NK-92 treated with Interleukin-12 subunit alpha and Interleukin-12 subunit beta, amount 100 ng/mL, for 24 hours (cell line): ENCODE measurements at places on chromosomes 5 and 9.

- no peak for DNase-seq
Measured at GRCh38 chr9:133979921-133980863, 11.9 kb downstream of the VAV2 start.

- DNase-seq: no peak
Measured at GRCh38 chr5:113223315-113223714, 211.5 kb downstream of the TSSK1B start.

GRCh38 chr9:114717908-114718486, 36.0 kb upstream of the TEX48 start:
- no peak for DNase-seq

- no peak for DNase-seq
Measured at GRCh38 chr9:89983411-89983810, 378.6 kb downstream of the GADD45G start.

GRCh38 chr9:108675708-108676107, 180.1 kb downstream of the ACTL7B start:
- no peak for DNase-seq

DNA sequence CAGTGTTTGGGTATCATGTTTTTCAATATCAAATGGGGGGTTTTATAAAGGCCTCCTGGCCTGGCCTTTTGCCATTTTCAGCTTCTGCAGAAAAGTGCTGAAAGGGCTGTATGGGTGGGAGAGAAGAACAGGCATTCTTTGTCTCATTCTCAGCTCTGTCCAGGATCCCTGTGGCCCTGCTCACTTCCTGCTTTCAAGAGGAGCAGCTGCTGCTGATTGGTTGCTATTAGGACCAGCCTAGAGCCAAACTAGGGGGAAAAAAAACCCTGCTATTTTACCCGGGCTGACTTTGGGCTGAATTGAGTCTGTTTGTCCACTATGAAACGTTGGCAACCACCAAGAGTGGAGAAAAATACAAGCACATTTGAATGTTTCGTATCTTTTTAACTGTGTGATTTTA, 117.1 kb downstream of the CMYA5 start:
- no peak for DNase-seq

- no peak for DNase-seq
Measured at GRCh38 chr5:161078793-161079192, 226.8 kb upstream of the ATP10B start.

DNA sequence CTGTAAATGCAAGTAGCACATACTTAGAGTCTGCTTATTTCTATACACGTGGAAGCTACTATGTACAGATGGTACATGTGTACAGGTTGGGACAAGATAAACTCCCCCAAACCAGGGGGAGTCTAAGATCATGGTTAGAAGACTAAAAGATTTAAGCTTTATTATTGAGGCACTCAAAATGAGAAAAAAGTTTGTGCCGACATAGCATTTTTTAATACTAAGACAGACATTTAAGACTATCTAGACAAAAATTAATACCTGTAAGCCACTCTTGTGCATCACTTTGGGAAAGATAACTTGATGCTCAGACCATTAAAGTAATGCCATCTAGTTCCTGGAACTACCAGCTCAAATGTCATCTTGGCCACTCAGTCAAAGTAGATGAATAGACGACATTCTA, 279.4 kb downstream of the ARL15 start:
- DNase-seq: no peak

GRCh38 chr5:1726956-1727355, 72.7 kb downstream of the MRPL36 start:
- no peak for DNase-seq

- no peak for DNase-seq
Measured at GRCh38 chr9:1049641-1050040, 516 bp upstream of the DMRT2 start.
